Stimulated activated CD8-positive, alpha-beta memory T cell treated with anti-CD3 and anti-CD28 coated beads, Interleukin-4, amount 100 ng/mL, for 1 hour (primary cell): ENCODE measurements at places on chromosomes 6 and 20.

DNA sequence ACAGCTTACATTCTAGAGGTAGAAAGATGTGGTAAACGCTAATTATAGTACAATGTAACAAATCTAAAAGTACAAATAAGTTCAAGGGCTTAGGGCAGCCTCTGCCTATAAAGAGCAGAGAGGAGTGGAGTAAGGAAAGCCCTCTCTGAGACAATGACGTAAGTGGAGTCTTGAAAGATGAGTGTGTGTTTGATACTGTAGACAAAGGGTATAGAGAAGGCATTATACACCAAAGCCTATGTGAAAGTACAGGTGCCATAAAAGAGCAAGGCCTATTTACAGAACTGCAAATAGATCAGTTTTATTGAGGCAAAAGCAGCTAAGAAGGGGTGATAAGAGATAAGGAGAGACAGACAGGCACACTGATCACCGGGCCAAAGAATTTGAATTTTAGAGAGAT lies 10.9 kb downstream of the GOPC start:
- DNase-seq, result no peak

DNA sequence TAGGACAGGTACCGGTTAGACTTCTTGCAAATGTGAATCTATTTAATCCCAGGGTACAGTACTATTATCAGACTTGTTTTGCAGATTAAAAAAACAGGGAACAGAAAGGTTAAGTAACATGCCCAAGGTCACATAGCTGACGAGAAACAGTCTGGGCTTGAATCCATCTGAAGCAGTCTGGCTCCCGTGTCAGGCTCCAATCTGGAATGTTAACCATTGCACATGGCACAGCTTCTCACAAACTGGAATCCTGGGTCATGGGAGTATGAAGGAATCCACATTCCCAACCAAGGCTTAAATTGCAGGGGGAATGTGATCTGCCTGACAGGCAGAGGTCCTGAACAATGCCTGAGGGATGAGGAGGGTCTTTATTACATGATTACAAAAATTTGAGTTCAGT lies 187.5 kb upstream of the SPTLC3 start:
- no peak for DNase-seq

DNA sequence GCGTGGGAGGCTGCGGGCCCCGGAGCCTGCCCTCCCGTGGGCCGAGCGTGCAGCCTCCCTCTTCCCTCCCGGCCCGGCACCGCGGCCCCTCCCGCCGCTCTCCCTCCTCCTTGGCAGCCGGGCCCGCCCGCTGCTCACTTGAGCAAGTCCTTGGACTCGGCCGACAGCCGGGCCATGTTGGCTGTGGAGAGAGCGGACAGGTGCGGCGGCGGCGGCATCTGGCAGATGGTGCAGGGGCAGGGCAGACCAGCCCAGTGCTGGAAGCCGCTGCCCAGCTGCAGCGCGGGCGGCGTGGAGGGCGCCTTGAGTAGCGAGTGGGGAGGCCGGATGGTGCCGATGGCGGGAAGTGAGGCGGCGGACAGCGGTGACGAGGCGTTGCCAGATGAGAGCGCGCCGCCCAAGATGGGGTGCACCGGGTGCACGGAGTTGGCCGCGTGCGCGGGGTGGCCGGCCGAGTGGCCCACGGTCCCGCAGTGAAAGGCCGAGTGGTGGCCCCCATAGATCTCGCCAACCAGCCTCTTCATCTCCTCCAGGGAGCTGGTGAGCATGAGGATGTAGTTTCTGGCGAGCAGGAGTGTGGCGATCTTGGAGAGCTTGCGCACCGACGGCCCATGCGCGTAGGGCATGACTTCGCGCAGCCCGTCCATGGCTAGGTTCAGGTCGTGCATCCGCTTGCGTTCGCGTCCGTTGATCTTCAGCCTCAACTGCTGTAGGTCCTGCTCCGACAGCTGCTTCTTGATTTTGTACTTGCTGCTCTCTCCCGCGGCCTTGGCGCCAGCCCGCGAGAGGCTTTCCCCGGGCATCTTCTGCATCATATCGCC lies 766 bp downstream of the OLIG3 start:
- DNase-seq, result no peak

DNA sequence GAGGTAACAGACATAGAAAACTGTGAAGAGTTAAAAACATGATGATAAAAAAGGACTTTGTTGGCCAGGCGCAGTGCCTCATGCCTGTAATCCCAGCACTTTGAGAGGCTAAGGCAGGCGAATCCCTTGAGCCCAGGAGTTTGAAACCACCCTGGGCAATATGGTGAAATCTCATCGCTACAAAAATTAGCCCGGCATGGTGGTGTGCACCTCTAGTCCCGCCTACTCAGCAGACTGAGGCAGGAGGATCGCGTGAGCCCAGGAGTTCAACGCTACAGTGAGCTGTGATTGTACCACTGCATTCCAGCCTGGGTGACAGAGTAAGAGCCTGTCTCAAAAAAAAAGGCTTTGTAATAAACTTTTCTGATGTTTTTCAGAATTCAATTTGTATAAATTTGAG lies 60.1 kb downstream of the GFOD1 start:
- no peak for DNase-seq

DNA sequence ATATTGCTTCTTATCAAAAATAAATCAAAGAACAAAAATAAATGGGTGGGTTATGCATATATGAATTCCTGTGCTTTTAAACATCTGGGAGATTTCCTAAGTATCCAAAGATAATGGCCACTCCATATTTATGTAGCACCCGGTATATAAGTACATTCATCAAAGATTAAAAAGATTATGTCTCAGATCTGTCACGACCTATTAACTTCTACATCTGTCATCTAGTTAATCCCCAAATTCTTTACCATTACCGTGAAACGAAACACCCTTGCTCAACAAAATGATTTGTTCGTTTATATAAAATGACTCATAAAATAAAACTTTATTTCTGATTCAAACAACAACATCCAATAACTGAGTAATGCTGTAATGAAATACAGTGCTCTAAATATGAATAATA lies 64.8 kb upstream of the FOXQ1 start:
- DNase-seq, result no peak

DNA sequence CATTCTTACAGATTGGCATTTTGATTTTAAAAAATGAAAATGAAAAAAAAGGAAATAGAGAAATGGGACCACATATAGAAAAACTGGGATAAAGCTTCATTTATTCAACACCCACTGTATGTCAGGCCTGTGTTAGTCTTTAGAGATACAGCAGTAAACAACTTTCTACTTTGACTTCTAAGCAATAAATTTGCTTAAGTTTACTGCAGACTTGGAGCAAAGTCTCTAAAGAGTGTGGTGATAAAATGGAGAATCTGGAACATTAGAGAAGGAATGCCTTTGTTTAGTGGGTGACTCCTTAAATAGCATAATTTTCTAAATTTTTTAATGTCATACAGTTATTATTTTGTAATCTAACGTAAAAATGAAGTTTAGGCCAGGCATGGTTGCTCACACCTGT lies 80.7 kb upstream of the CNKSR3 start:
- no peak for DNase-seq
